T follicular helper cell (primary cell): ENCODE measurements at places on chromosomes 6 and 20.
A peak's percentile ranks its signal among the peaks of the same experiment; 100 is the strongest.

DNA sequence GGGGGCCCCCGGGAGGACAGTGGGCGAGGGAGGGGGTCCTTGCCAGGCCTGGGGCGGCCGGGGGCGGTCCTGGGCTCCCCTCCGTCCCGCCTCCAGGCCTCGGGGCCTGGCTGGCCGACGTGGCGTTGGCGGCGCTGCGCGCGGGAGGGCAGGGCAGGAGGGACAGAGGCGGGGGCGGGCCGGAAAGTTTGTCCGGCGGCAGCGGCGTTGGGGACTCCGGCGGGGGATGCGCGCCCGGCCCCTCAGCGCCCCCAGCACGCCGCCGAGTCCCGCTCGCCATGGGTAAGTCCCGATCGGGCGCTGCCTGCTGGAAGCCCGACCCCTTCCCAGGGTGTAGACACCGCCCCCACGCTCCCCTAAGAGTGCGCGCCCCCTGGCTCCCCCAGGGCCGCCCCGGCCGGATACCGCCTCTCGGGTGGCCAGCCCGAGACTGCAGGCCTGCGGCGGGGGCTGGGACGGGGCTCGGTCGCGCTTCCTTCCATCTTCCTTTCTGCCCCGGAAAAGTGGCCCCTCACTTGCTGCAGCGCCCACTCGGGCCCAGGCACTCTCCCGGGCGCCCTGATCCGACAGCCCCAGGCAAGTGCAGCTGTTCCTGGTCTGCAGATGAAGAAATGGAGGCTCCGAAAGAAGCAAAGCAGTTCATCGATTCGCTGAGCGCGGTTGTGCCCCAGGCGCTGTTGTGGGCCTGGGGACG lies at the start of gene SLC2A10:
TSS of gene SLC2A10 (plus strand) at position 191 of the 694 bp plus-strand sequence. CDS start at position 279, 88 bp downstream.
- no peak for DNase-seq

- peak; percentile 43 for DNase-seq
These were observed 35.4 kb downstream of the CEP250 start for GRCh38 chr20:35490736-35491181.

- no peak for DNase-seq
These were observed 28.4 kb upstream of the SLC35A1 start for GRCh38 chr6:87444362-87444761.

DNA sequence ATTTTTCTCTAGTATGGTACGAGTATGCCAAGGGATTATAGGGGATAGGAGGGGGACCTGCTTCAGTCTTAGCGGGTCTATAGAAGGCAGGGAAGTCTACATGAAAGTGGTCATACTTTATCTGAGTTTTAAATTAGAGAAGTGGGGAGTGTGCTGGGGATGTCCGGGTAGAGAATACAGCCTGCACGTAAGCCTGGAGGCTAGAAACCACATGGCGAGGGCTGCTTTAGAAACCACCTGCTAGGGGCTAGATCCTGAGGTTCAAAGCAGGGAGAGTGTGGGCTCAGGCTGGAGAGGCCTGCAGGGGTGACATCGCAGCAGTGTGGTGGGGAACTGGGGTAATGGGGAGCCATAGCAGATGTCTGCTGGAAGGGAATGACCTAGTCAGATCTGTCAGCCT lies 85.2 kb downstream of the VEGFA start:
- no peak for DNase-seq

DNA sequence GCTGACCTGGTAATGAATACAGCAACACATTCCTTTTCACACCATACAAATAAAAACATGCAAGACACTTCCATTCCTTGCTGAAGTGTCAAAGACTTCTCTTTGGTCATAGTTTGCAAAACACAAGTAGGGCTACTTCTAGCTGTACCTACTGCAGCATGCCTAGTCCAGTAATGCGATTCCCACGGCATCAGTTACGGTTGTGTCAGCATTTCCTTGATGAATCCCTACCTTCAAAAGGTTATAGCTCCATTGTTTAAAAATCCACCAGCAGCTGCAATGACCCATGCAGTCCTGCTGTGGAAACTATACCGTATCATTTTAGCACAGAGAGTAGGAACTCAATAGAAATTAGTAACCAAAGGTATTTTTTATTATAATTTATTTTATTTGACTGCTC lies 1371.5 kb downstream of the EPHA7 start:
- no peak for DNase-seq

DNA sequence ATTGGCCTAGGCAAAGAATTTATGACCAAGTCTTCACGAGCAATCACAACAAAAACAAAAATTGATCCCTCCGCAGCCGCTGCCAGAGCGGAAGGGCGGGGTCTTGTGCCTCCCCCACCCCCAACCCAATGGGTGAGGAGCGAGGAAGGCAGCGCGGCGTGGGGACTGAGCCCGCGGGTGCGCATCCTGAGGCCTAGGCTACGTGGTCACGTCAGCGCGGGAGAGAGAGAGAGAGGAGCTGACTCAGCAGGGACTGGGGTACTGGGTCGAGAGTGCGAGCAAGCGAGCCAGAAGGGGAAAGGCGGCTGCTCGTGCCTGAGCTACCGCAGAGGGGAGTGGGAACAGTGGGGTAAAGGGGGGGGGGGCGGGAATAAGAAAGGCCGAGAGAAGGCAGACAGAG lies 90.1 kb upstream of the FERMT1 start:
- DNase-seq: no peak

DNA sequence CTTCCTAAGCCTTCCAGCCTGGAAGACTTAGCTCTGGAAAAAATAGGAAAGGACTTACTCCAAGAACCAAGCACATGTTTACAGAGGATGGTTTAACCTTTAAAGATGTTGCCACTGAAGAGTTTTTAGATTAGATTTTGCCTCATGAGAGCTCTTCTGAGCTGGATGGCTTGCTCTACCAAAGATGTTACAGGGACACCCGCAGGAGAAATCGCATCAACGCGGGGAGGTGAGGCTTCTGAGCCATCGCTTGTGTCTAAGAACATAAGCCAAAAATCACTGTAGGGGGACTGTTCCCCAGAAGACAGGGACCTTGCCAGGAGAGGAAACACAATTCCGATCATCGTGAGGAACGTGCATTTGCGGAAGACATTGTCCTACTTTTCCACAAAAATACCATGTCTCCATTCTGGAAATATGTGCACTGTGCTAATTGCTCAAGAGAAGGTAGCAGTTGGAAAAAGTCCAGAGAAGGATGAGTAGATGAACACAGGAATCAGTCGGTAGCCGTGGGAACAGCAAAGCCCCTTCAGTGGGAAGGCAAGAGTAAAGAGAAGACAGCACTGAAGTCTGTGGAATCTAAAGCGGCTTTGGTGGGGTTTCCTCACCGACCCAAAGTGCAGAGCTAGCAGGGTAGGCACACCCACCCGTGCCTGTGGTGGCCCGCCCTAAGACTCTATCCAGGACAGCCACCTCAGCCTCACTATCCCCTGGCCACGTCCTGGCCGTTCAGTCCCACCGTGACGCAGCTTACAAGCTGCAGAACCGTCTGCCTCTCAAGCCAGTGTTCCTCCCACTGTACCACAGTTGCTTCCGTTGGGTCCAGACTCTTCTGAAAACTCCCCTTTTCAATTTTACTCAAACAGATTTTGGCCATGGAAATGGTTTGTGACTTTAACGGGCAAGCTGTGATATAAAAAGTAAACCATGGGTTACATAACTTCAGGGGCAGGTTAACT lies 334.8 kb downstream of the NRN1 start:
- no peak for DNase-seq

DNA sequence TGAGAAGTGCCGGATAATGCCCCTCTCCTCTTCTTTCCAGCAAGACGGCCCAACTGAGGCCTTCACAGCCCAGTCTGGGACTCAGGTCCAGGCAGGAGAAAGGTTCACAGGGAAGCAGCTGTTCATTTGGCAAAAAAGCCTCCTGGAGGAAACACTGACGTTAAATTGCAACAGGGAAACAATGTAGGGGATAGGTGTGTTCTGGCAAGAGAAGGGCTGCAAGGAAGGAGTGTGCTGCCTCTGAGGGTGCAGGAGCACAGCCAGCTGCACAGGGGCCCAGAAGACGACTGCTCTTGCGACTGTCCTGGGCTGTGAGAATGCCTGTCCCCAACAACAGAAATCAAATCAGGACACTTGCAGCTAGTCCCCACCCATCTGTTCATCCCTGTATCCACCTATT lies 70.6 kb upstream of the PMEPA1 start:
- DNase-seq: no peak

GRCh38 chr20:4546342-4546741 lies 175.4 kb upstream of the PRND start:
- DNase-seq: no peak

GRCh38 chr6:133805876-133806275 lies 83.0 kb upstream of the TCF21 start:
- DNase-seq: no peak

DNA sequence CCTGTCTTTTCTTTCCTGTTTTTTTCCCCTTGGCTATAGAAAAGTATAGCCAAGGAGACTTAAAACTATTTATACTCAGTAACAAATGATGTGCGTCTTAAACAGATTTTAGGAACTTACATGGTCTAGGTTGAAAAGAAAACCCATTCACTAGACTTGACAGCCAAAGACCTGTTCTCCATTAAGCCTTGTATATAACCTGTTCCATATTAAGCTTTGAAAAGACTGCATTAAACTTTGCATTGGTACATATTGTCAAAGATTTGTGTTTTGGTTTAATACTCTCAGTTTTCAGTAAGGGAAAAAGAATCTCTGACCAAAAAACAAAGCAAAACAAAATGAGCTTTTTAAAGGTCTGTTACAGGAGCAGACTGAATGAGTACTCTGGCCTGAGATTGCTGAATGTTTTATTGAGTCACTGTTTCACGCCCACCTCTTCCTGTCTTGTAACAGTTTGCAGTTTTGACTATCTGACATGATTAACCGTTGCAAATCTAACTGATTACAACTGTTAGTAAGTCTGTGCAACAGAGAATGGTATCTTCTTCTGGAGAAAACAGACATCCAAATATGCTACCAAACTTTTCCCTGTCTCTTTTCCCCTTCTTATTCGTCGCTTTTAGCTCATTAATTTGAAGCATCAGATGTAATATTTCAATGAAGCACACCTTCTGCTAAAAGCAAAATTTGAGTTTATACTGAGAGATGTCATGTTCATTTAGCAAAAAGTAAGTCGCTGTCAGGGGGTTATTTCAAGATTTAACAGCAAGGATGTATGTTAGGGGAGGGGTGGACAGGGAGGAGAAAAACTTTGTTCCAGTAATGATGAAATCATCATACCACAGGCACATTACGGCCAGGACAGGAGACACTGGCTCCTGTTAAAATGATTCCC lies 59.1 kb upstream of the SUPT3H start:
- DNase-seq: no peak
